ENCODE measurements at places on chromosomes 1 and 21.
A peak's percentile ranks its signal among the peaks of the same experiment; 100 is the strongest.

- no peak for DNase-seq
Observed at GRCh38 chr1:36322786-36323635, 434 bp downstream of the EVA1B start.

GRCh38 chr1:208533746-208534598 is 289.8 kb upstream of the PLXNA2 start:
- DNase-seq, result no peak

DNA sequence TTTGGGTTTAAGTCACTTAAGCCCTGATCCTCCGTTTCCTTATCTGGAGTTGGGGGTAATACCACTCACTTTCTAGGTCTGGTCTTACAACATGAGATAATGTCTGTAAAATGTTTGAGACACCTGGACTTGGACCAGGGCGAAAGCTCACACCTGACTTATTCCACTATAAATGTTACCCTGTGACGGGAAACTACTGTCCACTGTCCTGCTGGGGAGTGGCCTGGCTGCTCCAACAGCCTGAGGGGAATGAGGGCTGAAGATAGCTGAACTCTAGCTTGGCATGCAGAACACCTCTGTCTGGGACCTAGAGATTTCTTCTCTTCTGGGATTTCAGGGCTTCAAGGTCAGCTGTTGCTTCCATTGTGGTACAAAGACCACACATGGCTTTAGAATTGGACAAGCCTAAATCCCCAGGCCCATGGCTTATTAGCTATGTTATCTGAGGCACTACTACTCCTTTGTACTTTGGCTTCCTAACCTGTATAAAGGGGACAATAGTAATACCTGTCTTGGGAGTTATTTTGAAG is 9.5 kb upstream of the A3GALT2 start:
- DNase-seq, result no peak

GRCh38 chr1:22619252-22619651 is 17.2 kb upstream of the C1QA start:
- no peak for DNase-seq

- DNase-seq, result no peak
Observed at GRCh38 chr1:4526747-4527146, 127.7 kb upstream of the AJAP1 start.

DNA sequence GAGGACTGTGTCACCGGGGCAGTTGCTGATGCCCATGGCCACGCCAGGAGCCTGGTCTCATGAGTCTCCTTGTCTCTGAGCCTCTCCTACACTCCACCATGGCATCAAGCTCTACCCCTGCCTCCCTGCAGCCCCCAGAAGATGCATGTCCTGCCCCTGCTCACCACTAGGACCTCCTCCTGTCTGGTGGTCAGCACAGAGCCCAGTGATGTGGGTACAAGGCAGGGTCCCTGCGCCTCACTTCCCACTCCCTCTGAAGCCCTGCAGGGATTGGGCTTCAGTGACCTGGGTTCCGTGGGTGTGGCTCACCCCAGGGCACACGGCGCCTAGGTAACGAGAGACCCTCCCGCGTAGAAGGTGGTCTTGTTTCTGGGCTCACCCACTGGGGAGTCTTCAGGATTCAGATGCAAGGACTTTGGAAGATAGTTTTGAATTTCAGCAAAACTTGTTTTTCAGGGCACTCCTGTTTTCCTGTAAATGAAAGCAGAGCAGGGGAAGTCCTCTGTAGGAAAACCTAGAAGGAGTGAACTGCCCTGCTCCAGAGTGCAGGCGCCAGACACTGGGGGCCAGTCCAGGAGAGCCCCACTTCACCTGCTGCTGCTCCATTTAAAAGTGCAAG is 2.8 kb downstream of the COL18A1 start:
- no peak for DNase-seq

GRCh38 chr1:100995198-100995988 is 30.2 kb downstream of the DPH5 start:
- no peak for DNase-seq

DNA sequence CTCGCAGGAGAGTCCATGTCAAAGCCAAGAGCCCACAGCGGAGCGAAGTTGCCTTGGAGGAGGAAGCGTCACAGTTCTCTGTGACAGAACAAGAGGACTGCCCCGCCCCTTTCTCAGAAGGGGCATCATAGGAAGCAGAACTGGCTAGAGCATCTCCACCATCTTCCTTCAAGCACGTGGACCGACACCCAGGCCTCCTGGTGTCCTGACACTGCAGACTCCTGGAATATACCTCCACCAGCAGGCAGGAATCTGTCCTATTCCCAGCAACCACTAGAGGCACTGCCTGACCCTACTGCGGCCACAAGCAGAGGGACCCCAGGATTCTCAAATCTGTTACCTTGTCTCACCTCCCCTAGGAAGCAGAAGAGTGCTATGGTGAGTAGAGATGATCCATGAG is 37.8 kb downstream of the GPA33 start:
- DNase-seq, result no peak

DNA sequence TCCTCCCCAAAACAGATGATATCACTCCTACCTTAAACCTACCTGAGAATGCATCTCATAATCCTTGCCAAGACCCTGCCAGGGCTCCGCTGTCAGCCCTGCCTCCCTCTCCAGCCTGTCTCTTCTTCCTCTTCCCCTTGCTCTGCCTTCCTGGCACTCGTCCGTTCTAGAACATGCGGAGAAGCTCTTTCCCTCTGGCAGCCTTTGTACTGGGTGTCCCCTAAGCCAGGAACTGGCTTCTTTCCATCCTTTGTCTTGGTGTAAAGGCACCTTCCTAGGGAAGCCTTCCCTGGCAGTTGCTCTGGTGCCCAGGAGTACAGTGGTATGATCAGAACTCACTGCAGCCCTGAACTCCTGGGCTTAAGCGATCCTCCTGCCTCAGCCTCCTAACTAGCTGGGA is 36.1 kb downstream of the CTNNBIP1 start:
- no peak for DNase-seq

- no peak for DNase-seq
Observed at GRCh38 chr1:161096530-161096929, 1.6 kb upstream of the KLHDC9 start.

DNA sequence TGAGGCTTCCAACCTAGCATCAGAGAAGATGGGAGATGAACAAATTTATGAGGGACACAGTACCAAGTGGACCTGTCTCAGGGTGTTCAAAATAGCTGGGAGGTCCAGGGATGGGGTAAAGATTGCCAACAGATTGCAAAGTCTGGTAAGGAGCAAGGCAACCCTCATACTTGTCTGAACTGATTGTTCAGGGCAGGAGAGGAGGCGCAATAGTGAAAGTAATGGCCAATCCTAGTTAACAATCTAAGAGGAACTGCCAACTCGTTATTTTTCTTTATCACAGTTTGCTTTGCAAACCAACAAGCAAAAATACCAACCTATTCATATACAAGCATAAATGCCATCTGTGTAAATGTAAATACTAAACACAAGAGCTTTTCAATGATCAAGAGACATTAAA is 78.4 kb upstream of the S1PR1 start:
- no peak for DNase-seq

DNA sequence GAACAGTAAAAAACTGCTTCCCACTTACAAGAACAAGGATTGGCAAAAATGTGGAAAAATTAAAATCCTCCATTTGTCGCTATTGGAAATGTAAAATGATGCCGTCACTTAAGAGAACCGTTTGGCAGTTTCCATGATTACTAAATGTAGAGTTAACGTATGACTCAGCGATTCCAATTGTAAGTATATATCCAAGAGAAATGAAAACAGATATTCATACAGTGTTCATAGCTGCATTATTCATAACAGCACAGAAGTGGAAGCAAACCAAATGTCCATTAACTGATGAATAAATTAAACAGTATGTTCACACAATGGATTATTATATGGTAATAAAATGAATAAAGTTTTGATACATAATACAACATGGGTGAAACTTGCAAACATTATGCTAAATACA is 971.0 kb downstream of the AMY1C start:
- DNase-seq, result no peak

DNA sequence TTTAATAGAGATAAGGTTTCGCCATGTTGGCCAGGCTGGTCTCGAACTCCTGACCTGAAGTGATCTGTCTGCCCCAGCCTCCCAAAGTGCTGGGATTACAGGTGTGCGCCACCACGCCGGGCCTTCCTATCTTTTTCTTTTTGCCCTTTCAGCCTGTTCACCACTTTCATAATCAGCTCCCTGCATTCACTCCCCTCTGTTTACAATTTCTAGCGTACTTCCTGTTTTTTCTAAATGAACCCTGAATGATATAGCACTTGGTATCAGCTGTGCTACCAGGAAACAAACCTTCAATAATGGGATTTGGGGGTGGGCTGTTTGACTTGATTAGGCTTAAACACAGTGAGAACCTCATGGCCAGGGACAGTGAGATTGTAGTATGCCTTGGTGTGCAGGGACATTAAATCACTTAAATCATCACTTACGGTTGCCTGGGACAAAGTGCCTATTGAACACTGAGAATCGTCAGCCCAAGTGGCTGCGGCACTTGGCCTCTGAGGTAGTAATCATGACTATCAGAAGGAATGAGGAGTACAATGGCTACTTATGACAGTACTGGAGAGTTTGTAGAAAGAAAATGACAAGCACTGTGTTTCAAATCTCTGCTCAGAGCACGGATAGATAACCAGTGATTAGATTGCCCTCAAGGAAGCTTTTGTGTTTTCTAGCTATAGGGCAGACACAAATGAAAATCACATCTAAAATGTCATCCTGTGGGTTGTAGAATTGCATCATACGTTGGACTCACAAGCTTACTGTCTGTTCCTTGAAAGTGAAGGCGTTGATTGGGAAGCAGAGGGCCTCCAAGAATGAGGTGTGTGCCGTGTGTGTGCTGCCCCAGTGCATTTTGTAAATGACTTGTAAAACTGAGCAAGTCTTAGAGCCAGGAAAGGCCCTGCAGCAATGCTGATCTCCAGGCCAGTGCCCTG is 661.8 kb downstream of the MATN1 start:
- no peak for DNase-seq

- DNase-seq, result no peak
Observed at GRCh38 chr1:64487061-64487460, 17.1 kb downstream of the CACHD1 start.

DNA sequence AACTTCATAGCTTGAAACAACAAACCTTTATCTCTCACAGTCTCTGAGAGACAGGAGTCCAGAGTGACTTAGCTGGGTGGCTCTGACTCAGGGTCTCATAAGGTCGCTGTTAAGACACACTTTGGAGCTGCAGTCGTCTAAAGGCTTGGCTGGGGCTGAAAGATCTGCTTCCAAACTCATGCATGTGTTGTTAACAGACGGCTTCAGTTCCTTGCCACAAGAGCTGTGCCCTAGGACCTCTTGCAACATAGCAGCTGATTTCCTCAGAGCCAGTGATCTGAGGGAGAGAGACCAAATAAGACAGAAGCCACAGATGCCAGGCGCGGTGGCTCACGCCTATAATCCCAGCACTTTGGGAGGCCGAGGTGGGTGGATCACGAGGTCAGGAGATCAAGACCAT is 176.8 kb downstream of the DISC1 start:
- peak; percentile 60 for DNase-seq

GRCh38 chr1:228955691-228956090 is 220.4 kb downstream of the RHOU start:
- DNase-seq, result peak; percentile 18

DNA sequence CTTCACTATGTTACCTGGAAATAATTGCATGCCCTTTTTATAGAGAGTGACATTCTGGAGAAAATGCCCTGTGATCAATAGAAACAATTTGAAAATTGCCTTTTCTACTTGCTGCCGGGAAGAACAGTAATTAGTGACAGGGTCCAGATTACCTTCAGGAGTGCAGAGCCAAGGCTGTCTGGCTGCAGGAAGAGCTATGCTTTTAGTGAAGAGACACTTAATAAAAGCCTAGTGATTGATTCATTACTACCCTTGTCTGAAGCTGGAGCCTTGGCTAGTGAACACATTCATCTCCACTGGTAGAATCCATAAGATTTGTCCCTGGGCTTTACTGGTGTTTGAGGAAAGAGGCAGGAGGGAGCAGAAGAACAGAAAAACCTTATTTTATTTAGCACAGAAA is 12.9 kb upstream of the DNASE2B start:
- no peak for DNase-seq

- DNase-seq, result peak; percentile 22
Observed at GRCh38 chr1:73998348-73998959, 199.5 kb downstream of the LRRIQ3 start.

GRCh38 chr1:244603498-244603897 is 49.4 kb upstream of the DESI2 start:
- no peak for DNase-seq

GRCh38 chr1:172756024-172756423 is 97.1 kb downstream of the FASLG start:
- no peak for DNase-seq

- no peak for DNase-seq
Observed at GRCh38 chr1:77303387-77303786, 21.6 kb downstream of the AK5 start.

DNA sequence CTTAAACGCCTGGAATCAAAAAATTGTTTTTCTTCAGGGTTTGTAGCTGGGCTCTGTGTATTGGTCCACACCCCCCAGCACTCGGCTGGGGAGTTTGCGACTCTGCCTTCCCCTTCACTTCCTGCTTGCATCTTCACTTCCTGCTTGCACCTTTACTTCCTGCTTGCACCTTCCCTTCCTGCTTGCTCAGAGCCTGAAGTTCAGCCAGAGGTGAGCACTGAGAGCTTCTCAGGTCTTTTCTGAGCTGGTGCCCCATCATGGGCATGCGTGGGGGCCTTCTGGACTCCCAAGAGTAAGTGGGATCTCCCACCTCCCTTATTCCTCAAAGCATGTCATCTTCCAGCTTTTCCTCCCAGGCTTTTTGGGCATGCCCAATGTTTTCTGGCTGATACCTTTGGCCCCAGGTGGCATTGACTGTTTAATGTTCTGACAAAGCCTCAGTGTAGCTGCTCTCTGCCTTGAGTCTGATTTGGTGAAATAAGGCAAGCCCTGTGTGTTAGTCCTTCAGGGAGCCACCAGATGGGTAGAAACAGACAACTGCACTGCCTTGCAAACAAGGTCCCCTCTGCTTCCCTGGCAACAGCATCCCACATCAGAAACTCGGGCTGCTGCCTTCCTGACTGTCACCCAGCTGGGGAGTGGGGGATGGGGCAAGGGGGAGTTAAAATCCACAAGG is 3.5 kb downstream of the KRTAP10-2 start:
- DNase-seq, result no peak

DNA sequence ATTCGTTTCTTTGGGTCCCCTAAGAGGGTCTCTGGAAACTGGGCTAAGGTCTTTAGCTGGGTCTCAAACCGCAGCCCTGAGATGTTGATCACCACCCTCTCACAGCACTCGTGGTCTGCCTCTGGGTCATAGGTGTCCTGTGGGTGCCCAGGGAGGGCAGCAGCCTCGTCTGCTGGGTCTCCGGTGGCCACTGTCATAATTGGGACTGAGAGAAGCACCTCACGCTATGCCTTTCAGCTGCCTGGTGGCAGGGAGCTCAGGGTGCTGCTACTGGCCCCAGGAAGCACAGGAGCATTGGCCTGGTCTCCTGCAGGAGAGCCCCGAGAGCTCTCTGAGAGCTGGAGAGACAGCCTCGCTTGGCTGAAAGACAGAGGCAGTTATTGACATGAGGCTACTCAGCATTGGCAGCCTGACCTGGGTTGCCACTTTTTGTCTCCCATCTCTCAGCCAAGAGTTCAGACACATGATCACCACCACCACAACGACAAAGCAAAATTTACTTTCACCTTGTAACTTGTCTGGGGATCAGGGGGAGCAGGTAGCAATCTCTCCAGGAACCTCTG is 1.5 kb downstream of the KCNA2 start:
- DNase-seq, result no peak

- peak; percentile 40 for DNase-seq
Observed at GRCh38 chr1:39646232-39647081, 7.0 kb upstream of the HEYL start.
